ENCODE measurements at places on chromosomes 4 and X.

GRCh38 chr4:135015771-135016170 is 814.2 kb upstream of the PABPC4L start:
- DNase-seq = no peak

- no peak for DNase-seq
Measured at GRCh38 chr4:159160242-159160641, 57.4 kb downstream of the RAPGEF2 start.

- DNase-seq = no peak
Measured at GRCh38 chr4:93814722-93815121, 13.8 kb upstream of the ATOH1 start.

GRCh38 chr4:32133734-32134133 is 1413.6 kb downstream of the PCDH7 start:
- DNase-seq = no peak

DNA sequence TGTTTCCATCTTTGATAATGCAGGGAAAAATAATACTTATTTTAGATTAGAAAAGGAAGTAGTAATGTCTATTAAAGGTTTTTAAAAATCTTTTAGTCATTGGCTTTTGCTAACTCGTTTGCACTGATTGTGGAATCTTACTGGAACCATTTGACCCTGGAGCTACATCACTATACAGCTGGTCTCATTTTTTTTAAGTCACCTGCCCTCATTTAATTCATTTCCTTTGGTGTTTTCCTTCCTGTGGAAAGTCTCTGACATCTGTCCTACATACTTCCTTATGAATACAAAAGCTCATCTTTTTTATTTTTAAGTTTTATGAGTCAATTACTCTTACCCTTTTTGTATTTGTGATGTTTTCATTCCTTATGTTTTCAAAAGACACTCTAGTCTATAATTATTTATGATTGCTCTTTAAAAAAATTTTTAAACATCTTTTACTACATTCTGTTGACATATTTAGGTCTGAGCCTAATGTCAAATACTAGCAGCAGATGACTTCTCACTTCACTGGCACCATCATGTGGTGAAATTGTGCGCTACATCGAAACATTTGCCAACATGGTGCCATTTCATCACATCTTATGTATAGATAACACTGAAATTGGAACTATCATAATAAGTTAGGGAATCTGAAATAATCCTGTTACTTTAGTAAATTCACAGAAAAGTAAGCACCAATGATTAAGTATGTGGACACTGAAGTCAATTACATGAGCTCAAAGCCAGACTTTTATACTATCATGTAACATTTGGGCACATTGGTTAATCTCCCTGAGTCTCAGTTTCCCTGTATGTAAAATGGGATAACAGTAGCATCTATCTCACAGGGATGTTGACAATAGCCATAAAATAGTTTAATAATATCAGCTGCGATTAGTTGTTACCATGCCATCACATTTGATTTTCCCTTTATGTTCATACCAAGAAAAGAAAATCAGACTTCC is 9.4 kb upstream of the MMAA start:
- DNase-seq = peak; percentile 67

GRCh38 chr4:19074036-19074435 is 1052.5 kb upstream of the LCORL start:
- DNase-seq = no peak

- DNase-seq = no peak
Measured at GRCh38 chr4:41559940-41560516, 22.1 kb downstream of the LIMCH1 start.

DNA sequence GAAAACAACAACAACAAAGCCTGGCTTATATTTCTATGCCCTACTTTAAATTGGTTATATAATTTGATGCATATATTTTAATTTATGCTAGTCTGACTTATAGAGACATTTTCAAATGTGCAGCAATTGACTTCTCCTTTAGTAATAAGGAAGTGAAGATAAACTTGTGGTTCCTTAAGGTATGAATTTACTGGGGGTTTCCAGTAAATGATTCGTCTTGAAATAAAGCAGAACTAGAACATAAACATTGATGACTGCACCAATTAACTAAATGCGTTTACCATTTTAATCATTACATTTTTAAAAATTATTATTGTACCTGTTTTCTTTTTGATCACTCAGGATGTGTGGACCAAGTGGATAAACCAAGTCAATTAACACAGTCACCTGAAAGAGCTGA is 99.6 kb upstream of the CCSER1 start:
- no peak for DNase-seq

GRCh38 chr4:149845743-149846142 is 30.1 kb upstream of the IQCM start:
- no peak for DNase-seq
